CD4-positive, alpha-beta T cell (primary cell): ENCODE measurements at places on chromosomes 2 and 18.

GRCh38 chr2:158197940-158198339 is 96.3 kb downstream of the UPP2 start:
- no peak for DNase-seq

- no peak for DNase-seq
Observed at GRCh38 chr2:118084491-118085089, 3.7 kb upstream of the INSIG2 start.

DNA sequence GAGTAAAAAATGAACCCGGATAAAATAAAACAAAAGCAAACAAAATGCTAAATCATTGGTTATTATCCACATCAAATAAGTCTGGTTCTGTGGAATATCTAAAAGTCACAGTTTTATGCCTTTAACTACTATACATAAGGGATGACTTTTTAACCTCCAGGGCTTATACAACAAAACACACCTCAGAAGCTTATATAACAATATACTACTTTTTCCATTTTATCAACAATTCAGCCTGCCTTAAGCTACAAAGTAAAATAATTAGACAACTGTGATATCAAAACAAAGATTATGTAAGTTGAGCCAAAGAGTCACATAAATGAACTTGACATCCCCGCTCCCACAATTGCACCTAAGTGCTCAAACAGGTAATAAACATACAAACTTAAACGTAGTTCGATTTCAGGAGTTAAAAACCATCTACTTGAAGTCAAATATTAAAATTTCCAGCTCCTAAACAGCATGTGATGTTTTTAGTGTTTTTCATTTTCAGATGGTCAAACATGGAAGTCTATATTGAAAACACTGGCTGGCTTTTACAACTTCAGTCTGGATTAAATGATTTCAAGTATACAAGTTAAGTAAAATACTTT is 54.7 kb downstream of the ATIC start:
- DNase-seq, result no peak

DNA sequence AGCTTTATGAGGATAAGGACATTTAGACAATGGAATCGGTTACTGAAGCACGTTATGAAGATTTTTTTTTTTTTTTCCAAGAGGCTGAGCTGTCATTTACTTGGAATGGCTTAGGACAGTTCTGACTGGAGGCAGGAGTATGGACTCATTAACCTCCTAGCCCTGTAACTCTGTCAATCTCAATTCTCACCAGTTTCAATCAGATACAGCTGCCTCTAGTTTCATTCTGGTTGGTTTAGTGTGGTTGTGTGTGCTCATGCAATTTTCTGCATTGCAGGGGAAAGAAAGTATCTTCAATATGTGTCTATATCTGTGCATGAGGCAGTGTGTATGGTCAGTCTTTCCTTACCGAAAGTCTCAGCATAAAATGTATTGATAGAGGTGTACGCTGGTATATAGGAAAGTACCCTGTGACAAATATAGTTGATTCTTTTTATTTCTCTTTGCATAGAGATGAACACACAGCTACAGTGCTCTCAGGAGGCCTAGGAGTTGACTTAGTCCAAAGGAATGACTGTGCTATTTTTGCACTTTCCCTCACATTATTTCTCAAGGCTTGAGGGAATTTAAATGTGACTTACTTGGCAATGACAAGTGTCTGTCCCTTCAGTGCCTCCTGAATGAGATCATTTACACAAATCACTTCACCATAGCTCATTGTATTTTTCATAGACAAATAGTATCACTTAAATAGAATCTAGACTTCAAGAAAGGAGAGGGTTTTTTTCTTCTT is 50.5 kb upstream of the GRB14 start:
- DNase-seq, result no peak

- DNase-seq, result no peak
Observed at GRCh38 chr2:24329700-24330099, 30.6 kb downstream of the ITSN2 start.

DNA sequence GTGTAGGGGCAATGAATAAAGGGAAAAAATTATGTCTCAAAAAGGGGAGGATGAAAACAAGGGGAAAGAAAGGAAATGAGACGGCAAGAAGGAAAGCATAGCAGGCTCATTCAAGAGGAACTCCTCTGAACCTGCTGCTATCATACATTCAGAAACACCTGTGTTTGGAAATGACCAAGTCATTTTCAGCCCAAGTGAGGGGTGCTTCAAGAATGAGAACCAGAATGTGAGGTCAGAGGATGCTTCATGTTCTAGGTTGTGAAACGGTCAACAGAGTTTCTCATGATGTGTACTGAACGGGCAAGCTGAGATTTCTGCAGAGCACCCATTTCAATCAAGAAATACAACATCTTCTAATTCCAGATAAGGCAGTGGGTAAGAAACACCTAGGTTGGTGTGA is 1367.2 kb upstream of the CELF4 start:
- DNase-seq, result no peak
